ENCODE measurements at places on chromosomes 13 and 19.
A peak's percentile ranks its signal among the peaks of the same experiment; 100 is the strongest.

- no peak for DNase-seq
These were observed 127.2 kb downstream of the DNAJC15 start for GRCh38 chr13:43150369-43151207.

GRCh38 chr19:46451352-46451751 lies 20.0 kb downstream of the PNMA8A start:
- DNase-seq, result no peak

- DNase-seq, result no peak
These were observed 88.8 kb upstream of the MAB21L1 start for GRCh38 chr13:35565273-35565672.

DNA sequence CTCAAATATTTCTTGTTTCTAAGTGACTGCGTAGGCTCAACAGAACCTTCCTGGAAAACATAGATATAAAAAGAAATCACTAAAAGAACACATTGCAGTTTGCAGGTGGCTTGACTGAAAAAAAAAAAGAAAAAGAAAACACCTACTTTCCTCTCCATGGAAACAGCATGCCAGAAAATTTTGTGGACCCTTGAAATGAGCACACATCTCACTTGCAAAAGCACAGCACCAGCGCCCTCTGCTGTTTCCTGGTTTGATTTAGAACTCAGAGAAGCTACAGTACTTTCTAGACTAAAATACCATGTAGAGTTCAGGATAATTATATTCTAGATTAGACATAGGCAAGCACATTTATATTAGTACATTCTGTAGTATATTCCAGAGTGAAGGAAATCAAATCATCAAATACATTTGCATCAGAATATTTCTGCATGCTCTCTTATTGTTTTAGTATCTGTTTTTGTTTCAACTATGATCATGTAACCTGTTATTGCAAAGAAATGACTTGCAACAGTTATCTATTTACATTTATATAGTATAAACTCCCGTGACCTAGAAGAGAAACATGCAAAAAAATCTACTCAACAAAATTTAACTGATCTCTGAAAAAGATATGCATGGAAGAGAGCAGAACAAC lies 22.3 kb upstream of the XPO4 start:
- DNase-seq, result peak; percentile 76

GRCh38 chr19:19270749-19271571 lies 2.1 kb downstream of the TM6SF2 start:
- no peak for DNase-seq

DNA sequence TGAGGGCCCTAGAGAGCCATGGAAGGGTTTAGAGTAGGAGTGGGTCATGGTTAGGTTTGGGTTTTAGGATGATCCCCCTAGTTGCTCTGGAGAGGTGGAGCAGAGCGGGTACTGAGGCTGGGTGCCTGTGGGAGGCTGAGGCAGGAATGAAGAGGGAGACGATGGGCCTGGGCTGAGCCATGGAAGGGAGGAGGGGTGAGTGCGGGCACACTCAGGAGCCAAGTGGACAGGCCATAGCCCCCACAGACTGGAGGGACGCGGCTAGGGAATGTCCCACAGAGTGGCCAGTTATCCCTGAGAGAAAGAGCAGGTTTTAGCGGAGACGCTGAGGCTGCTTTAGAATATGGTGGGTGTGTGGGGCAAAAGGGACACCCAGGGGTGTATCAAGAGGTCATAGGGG lies 6.0 kb upstream of the CATSPERG start:
- no peak for DNase-seq

All from smooth muscle cell of the brain vasculature (primary cell).